ENCODE measurements at places on chromosomes 7 and 10.

GRCh38 chr7:50793120-50793946 lies 10.6 kb upstream of the GRB10 start:
- DNase-seq = peak; percentile 70

GRCh38 chr7:126993626-126994213 lies 259.0 kb downstream of the GRM8 start:
- DNase-seq = no peak

GRCh38 chr7:151666886-151667285 lies 147.2 kb upstream of the RHEB start:
- DNase-seq = no peak

DNA sequence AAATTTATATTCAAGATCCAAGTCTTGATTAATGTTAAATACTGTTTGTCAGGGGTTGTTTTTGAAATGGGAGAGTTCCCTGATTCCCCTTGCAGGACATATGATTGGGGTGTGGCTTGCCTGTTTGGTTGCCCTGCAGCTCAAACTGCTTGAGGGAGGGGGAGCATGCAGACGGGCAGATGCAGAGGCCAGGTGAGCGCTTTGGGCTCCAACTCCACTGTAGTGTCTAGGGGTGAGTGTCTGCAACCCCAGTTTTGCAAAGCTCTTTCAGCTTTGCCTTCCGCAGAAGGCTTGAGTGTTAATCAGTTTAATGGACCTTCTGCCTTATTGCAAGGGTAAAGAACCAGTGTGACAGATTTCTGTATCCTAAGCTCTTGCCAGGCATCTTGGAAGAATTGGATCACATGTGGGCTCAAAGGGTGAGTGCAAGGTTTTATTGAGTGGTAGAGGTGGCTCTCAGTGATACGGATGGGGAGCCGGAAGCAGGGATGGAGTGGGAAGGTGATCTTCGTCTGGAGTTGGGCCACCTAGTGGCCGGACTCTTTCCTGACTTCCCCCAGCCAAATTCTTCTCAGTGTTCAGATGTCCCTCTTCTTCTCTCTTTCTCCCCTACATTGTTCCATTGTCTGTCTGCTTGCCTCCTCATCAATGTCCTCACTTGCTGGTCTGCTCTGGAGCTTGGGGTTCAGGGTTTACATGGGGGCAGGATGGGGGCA lies 479.7 kb downstream of the ATRNL1 start:
- DNase-seq = no peak

- no peak for DNase-seq
These were observed 545.9 kb downstream of the SORCS1 start for GRCh38 chr10:106618646-106619045.

- DNase-seq = no peak
These were observed 13.6 kb downstream of the GPRIN2 start for GRCh38 chr10:46542567-46543465.

GRCh38 chr7:23332910-23333612 lies 33.9 kb downstream of the MALSU1 start:
- no peak for DNase-seq

DNA sequence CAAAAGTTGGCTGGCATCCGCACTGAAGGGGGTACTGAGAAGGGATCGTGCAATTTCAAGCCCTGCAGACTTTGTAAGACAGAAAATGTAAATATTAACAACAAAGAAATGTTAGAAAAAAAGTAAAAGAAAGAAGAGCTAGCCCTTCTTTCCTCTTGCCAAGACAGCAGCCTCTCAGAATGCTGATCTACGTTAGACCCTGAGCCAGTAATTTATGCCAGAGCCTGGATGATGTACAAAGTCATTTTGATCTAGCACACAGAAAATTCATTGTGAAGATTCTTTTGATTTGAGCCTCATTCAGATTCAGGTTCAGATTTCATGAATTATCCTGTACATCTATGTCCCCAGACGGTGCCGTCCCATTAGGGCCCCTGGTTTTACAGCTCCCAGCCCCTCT lies 105.2 kb downstream of the PRKCQ start:
- no peak for DNase-seq

GRCh38 chr7:39525926-39526325 lies 40.3 kb upstream of the YAE1 start:
- DNase-seq = no peak

- DNase-seq = no peak
These were observed 256.0 kb upstream of the TCERG1L start for GRCh38 chr10:131567279-131568162.

GRCh38 chr7:21771906-21772610 lies 173.6 kb downstream of the CDCA7L start:
- no peak for DNase-seq

GRCh38 chr7:127534636-127535035 lies 50.8 kb downstream of the GCC1 start:
- no peak for DNase-seq

DNA sequence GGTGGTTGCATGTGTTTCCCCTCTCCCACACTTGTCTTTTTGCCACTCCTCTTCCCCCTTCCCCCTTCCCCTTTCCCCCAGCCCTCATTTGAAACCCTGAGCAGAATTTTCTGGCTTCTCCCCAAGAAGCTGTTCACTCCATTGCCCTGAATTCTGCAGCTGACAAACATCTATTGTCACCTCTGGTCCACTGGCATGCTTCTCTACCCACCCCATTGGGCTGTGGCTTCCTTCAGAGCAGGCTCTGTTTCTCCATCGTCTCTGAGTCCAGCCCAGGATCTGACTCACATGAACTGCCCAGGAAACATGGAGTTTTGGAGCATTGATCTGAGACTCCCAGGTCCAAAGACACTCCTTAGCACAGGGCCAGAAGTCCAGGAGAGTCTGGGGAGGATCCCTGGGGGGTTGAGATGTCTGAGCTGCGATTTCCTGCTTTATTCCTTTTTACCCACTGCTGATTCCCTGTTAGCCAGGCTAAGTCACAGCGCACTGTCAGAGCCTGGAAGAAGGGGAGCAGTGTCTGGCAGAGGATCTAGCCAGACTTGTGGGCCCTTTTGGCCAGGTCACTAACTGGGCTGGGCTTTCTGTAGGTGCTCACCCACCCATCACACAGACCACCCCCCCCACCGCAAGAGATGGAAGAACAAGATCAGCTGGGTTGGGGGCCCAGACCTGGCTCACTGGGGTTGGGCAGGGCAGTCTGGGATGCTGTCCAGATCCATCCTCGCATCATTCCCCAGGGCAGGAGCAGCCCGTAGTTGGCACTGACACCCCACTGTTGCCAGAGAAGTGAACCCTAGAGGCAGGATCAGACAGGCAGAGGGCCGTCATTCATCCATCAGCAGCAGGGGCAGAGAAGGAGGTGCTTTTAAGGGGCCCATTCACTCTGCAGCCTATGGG lies 3.5 kb downstream of the CHAT start:
- no peak for DNase-seq

DNA sequence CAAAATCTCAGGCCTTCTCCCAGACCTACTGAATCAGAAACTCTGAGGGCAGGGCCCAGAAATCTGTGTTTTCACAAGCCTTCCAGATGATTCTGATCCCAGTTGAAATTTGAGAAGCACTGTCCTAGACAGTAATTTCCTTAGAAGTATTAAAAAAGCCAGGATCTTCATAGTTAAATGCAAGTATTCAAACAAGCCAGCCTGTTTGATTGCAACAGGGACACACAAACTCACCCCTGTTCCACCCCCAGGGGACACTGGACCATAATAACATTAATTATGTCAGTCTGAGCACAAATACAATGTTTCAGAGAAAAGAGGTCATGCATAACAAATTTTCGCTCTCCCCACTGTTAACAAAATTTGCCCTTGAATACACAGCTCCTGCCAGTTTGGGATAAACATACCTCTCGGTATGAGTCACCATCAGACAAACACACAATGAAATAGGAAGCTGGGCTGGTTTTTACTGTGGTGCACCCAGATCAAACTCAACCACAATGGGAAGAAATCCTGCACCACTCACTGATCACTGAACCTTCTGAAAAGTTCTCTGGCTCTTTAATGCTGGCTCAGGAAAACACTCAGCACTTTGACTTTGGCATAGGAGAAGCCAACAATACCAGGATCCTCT lies 34.3 kb downstream of the ABLIM1 start:
- DNase-seq = no peak

GRCh38 chr10:12499076-12499986 lies 150.0 kb downstream of the CAMK1D start:
- DNase-seq = peak; percentile 19

- no peak for DNase-seq
These were observed 31.2 kb downstream of the CCDC126 start for GRCh38 chr7:23628370-23628769.

DNA sequence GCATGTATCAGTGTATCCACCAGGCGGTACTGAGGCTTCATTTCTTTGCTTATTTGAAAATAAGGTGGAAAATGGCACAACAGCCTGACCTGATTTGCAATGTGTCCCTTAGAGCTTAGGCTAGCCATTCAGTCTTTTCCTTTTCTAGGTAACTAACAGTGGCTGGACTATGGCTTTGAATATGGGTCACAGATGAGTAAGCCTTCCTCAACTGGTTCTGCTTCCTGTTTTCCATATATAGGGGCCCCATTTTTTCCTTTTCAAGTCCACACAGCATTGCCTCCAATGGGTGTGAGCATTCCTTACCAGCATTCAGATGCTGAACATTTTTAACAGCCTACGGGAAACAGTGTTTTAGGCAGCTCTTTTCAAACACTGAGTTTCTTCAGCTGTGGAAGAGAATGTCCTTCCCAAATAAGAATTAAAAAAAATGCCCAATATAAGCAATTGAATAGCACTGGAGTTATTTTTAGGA lies 3.9 kb upstream of the ITGB1 start:
- DNase-seq = peak; percentile 88

DNA sequence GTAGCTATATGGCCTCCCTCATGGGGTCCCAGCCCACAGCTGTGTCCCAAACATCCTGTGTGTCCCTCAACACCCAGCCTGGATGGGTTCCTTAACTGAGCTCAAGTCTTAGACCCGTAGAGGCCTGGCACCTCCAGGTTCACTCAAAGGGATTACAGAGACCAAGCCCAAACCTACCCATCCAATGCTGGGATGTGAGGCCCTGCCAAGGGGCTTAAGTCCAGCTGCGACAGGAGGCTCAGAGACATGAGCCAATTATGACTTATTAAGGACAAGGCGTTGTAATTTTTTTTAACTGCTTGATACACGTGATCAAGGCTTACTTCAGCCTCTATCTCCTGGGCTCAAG lies 105.6 kb upstream of the RET start:
- DNase-seq = no peak

GRCh38 chr10:6120691-6121090 lies 31.9 kb downstream of the RBM17 start:
- no peak for DNase-seq
